D341Med (cell line): ENCODE measurements at places on chromosomes 16 and 17.

GRCh38 chr16:27699540-27699939, 149.6 kb downstream of the KATNIP start:
- no peak for DNase-seq

DNA sequence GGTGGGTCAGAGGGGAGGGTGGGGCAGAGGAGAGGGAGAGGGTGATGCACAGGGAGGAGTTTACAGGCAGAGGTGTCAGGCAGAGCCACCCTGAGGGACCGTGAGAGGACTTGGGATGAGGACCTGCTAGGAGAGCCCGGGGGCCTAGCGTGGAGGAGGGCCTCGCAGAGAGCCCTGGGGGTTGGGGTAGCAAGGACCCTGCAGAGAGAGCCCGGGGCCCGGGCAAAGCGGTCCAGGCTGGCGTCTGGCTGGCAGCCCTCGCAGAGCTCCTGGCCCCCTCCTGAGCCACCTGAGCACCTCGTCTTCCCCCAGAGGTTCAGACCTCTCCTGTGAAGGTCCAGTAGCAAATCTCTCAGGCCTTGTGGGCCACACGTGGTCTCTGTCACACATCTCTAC, 42.0 kb upstream of the ZNF469 start:
- no peak for DNase-seq

DNA sequence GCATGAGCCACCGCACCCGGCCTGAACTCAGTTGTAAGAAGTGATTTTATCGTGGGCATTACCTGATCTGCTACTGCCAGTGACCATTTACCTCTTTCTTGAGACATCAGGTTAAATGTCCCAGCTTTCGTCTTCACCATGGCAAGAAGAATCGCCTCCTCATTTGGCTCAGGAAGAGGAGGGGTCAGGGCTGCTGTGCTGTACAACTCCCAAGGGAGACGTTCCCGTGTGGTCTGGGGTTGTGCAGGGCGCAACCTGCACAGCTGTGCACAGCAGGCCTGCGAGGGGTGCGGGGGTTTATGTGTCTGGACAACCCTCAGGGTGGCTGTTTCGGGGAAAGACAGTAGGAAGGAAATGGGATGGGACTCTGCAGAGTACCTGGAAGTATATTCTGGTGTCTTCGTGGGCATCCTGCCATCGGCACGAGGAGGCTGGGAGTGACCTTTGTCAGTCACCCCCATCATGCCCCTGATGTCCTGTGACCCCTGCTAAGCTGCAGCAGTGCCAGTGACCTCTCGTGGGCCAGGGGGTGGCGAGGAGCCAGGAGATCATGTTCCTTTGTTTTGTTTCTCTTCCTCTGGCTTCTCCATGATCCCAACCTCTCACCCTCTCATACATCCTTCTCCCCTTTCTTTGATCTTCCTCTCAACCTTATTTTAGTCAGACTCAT, 27.3 kb downstream of the CIBAR2 start:
- no peak for DNase-seq

- DNase-seq, result no peak
These were observed 25.2 kb upstream of the ABCC3 start for GRCh38 chr17:50609380-50610074.

DNA sequence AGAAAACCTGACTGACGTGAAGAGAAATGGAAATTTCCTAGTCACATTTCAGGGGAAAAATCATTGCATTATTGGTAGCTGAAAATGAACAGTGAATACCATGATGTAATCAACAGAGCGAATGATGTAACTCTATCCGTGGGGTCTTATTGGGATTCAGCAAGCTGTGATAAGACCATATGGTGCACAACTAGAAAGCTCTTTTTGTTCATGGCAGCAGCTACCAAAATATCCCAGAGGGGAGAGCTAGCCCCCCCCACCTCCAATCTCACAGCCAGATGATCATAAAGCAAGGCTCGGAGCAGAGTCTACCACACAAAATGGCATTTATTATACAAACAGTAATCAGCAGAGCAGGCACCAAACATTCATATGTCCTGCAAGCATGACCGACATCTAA, 22.2 kb upstream of the DNAH17 start:
- DNase-seq, result no peak

- no peak for DNase-seq
These were observed 13.9 kb downstream of the SOCS3 start for GRCh38 chr17:78345791-78346494.

GRCh38 chr16:85718682-85719081, 29.9 kb upstream of the GINS2 start:
- DNase-seq, result no peak

DNA sequence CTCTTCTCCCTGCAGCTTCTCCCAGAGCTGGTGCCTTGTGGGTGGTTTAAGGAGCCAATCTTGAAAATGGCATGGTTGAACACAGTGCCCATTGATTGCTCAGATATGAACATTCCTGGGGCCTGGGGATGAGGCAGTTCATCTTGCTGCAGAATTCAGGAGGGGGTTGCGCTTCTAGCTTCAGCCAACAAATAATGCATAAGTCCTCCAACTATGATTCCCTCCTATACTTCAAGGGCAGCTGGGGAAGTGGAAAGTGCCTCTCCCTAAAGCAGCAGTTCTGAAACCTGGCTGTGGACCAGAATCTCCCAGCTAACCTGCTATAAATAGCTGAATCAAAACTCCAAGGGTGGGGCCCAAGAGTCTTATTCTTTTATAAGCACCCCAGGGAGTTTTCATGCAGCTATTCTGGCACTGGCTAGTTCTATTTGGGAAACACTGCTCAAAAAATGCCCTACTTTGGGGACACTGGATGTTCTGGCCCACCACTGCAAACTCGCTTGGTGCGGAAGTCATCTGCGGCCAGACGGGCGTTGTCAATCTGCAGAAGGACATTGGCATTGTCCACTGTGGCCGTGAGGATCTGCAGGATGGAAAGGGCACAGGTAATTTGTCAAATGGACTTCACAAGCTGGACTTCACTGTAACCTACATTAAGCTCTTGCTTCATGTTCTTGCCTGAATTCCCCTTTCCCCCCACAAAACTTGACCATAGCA, 130.3 kb downstream of the CCDC144A start:
- DNase-seq, result no peak

DNA sequence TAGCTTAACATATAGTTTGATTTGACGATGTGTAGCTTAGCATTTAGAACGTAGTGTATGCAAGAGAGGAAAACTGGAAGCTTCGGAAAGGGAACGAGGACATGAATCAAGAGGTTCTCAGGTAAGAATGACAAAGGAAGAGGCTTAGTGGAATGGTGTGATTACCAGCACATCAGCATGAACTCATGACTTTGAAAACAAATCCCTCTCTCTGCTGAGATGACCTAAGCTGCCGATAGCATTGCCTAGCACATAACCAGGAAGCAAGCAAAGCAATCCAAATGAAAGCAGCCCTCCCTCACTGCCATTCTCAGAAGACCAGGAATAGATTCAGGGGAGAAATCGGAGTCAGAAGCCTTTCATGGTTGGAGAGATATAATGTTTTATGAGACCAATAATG, 51.3 kb upstream of the CCL1 start:
- DNase-seq, result no peak

DNA sequence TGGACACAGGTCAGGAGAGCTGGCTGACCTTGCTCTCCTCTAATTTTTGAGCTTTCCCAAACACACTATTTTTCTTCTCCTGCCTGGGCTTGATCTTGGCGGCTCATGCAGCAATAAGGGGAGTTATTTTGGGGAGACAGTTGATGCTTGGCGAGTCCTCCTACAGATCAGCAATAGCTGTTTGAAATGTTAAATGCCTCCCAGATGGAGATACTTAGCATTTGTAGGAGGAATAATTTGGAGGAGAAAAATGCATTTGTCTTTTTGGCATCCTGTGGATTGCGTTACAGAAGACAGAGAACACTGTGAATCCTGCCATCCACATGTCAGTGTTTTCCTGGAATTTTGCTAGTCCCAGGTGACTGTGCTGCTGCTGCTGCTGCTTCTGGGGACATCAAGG, 328.0 kb upstream of the XYLT1 start:
- DNase-seq, result no peak

GRCh38 chr17:74343526-74344284, 17.7 kb downstream of the KIF19 start:
- DNase-seq, result no peak

DNA sequence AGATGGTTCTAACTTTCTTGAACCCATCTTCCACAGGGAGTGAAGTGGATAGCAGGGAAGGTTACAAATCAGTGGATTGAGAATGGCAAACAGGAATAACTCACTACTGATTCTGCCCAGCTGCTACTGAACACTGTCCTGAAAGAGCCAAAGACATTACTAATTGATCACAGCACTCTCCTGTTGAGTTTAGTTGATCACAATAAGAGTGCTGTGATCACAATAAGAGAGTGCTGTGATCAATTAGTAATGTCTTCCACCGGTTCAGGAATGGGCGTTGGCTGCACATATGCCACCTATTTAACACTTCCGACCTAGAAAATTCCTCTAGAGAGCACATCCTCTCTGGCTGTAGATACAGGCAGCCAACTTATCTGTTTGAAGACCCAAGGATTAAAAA, 11.4 kb downstream of the CFAP97D1 start:
- peak; percentile 78 for DNase-seq

DNA sequence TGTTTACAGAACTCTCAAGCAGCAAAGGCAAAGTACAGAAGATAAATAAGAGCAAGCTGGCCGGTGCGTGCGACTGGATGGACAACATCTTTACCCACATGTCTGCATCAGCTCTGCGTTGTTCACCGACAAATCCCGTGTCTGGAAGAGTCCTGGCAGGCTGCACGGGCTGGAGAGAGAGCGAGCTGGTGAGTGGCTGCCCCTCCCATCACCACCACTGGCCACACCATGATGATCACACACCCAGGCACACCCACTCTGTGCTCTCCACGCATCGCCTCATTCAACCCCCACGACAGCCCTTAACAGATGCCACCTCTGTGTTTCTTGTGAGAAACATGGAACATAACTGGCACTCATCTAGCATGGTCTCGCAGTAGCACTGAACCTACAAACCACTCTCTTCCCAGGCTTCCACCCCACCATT, 59.2 kb downstream of the ANKRD11 start:
- no peak for DNase-seq
